Stimulated activated CD4-positive, alpha-beta T cell treated with anti-CD3 and anti-CD28 coated beads, Interleukin-1b, Interleukin-23, amount 100 ng/mL, for 1 hour (primary cell): ENCODE measurements at places on chromosomes 7 and 10.

DNA sequence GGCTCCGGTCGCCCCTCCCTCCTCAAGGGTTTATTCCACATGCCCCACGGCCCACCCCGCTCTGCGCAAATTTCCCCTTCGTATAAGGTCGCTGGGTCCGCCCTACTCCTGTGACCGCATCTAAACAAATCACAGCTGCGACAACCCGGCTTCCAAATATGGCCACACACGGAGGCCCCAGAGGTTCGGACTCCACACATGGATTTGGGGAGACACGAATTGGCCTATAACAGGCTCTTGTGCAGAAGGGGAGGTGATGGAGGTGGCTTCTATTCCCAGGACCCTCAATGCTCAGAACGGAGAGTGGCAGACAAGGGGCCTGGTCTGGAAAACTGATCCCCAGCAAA lies 90.1 kb downstream of the FOXL3 start:
- no peak for DNase-seq

- DNase-seq: no peak
Observed at GRCh38 chr10:11235771-11236170, 218.1 kb downstream of the CELF2 start.

- DNase-seq: no peak
Observed at GRCh38 chr10:84401854-84402611, 73.6 kb downstream of the CCSER2 start.

- no peak for DNase-seq
Observed at GRCh38 chr10:108775911-108776475, 1147.3 kb downstream of the XPNPEP1 start.

DNA sequence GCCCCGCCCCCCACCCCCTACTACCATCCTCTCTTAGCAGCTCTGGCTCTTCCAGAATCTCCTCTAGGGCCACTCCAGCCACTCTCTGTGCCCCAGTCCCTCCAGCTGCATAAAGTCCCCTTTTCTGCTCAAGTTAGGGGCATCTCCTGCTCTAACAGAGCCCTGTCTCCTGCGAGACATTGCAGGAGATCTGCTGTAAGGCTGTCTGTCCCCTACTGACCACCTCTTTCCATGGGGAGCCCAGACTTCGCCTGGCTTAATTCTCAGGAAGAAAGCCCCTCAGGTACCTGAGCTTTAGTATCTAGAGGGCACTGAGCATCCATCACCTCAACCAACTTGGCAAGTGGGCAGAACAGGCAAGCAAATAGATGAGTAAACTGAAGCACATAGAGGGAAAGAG lies 200.7 kb upstream of the ZMIZ1 start:
- no peak for DNase-seq

- DNase-seq: no peak
Observed at GRCh38 chr10:89347701-89348457, 20.1 kb downstream of the IFIT3 start.

GRCh38 chr7:75642810-75643486 lies 95.8 kb downstream of the HIP1 start:
- peak; percentile 29 for DNase-seq

GRCh38 chr7:100744605-100745004 lies 11.2 kb downstream of the ZAN start:
- no peak for DNase-seq

- DNase-seq: no peak
Observed at GRCh38 chr10:18438361-18439126, 212.8 kb downstream of the NSUN6 start.
